ENCODE measurements at places on chromosomes 2 and 18.
A peak's percentile ranks its signal among the peaks of the same experiment; 100 is the strongest.

DNA sequence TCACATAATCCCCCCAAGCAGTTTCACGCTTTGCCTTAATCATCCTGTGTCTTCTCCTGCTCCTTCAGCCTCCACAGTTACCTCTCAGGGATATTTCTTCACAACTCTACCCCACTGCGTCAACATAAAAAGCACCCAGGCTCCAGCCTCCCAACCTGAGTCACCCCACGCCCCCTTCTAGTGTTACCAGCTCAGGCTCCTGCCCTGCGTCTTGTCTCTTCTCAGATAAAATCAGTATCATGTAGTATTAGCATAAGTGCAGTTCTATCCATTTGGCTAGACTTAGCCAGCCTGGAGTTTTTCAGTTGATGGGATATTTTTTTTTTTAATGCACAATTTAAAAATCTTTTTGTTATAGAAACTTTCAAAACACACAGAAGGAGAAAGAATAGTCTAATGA, 9.6 kb upstream of the PELI1 start:
- DNase-seq: no peak

GRCh38 chr2:30030361-30030760, 109.0 kb upstream of the ALK start:
- no peak for DNase-seq

DNA sequence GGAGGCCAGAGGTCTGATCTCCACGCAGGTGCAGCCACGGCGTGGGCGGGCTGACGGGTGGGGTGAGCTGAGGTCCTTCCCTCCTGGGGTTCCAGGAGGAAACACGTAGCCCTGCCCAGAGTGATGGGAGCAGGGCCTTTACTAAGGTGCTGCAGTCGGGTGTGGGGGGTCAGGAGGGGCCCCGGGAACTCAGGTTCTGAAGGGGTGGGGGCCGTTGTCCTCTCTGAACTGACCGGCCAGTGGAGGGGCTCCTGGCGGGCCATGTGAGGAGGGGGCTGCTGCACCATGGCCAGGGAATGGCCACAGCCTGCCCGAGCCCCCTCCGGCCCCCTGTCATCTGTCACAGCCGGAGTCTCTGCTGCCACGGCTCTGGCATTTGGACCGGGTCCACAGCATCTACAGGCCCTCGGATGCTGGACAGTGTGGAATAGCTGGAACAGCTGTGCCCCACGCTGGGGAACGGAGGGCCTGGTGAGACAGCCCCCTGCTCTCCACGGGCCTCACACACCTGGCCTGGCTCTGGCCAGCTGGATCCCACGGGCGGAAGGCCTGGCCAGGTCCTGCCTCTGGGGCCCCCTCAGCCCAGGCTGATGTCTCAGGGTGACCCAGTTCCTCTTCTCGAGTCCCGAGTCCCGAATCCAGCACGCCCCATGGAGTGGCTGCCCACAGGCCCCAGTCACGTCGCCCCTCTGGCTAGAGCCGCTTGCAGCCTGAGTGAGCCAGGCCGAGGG, 145.6 kb upstream of the GPC1 start:
- no peak for DNase-seq

- no peak for DNase-seq
Measured at GRCh38 chr2:3492951-3493614, 26.2 kb downstream of the ADI1 start.

DNA sequence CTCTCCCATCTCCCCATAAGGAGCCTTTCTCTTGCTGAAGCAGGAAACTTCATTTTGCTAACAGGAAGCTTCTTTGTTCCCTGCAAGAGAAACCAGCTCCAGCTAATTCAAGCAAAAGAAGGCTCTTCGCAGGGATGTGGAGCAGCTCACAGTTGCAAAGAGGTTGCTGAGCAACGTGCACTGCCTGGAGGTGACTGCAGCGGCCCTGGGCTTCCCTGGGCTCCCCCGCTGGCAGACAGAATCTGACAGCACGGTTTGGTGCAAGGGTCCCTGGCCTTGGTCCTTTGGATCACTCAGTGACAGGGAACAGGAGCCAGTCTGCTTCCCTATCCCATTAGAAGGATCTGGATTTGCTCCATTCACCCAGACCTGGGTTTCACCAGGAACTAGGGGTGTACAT, 25.8 kb downstream of the GPR55 start:
- DNase-seq: peak; percentile 44

DNA sequence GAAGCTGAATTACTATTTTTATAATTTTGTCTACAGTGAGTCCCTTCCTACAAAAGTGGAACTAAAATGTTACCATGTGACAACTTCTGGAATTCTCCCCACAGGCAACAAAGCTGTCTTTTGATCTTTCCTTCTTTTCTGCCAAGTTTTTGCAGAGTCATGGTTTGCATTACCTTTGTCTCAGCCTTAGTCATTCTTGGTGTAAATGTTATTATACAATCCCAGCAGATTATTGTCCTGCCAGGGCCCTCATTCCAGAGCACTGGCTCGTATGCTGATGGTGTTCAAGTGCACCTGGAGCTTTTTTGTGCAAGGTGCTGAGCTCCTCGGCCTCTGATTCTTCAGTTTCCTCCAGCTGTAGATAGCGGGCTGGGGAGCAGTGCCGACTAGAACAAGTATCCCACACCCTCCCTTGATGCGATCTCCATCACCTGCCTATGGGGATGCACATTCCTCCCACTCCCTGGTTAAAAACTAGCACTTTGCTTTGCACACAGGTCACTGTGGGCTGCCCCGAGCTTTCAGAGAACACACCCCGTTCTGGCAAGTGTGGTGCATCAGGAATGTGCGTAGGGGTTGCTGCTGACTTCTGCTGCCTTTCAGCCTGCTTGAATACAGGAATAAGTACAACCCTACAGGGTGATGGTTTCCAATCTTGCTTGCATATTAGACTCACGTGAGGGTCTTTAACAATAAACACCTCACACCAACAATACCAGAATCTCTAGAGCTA, 263.6 kb downstream of the RNF144A start:
- peak; percentile 75 for DNase-seq

GRCh38 chr2:156580501-156580900, 144.3 kb downstream of the GPD2 start:
- no peak for DNase-seq

- no peak for DNase-seq
Measured at GRCh38 chr2:239882331-239882732, 142.8 kb downstream of the NDUFA10 start.

- no peak for DNase-seq
Measured at GRCh38 chr18:3653263-3653850, 203.4 kb downstream of the TGIF1 start.

- no peak for DNase-seq
Measured at GRCh38 chr18:7757175-7757574, 190.1 kb downstream of the PTPRM start.

GRCh38 chr2:239904496-239904895, 120.6 kb downstream of the NDUFA10 start:
- DNase-seq: no peak

DNA sequence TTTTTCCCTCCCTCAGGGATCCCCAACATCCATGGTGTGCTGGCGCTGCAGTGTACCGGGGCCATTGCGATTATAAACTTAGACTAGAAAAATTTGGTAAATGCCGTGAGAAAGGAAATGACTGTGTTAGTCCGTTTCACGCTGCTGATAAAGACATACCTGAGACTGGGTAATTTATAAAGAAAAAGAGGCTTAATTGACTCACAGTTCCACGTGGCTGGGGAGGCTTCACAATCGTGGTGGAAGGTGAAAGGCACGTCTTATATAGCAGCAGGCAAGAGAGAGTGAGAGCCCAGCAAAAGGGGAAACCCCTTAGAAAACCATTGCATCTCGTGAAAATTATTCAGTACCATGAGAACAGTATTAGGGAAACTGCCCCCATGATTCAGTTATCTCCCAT, 44.3 kb downstream of the NTSR2 start:
- no peak for DNase-seq

DNA sequence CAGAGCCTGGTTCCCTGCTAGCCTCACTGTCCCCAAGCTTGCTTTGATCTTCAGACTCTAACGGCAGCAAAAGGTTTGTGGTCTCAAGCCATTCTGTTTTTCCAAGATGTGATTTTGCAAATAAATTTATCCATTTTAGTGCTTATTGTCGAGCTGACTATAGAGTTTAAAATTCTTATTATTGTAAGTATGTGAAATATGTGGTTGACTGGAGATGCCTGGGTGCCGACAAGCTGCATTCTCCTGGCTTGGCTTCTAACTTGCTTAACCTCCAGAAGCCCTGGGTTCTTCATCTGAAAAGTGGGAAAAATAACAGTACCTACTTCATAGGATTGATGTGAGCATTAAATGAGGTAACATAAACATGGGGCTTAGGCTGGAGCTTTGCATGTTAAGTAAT, 9.9 kb upstream of the EDAR start:
- DNase-seq: no peak

- no peak for DNase-seq
Measured at GRCh38 chr2:33077844-33078243, 131.1 kb downstream of the LTBP1 start.

DNA sequence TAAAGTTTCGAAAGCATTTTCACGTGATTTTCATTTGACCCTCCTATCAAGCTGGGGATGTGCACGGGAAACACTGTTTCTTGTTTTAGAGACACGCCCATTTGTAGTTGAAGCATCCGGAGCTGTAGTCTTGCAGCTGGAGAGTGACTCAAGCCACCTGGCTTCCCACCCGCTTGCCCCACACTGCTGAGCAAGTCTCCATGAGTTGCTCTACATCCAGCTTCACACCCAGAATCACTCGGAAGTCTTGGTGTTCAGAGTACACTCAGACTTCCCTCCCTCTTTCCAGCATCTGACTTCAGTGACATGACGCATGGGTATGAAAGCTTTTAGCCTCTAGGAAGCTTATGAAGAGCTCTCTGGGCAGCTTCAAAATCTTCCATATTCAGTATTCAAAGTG, 262.4 kb downstream of the NBAS start:
- no peak for DNase-seq

DNA sequence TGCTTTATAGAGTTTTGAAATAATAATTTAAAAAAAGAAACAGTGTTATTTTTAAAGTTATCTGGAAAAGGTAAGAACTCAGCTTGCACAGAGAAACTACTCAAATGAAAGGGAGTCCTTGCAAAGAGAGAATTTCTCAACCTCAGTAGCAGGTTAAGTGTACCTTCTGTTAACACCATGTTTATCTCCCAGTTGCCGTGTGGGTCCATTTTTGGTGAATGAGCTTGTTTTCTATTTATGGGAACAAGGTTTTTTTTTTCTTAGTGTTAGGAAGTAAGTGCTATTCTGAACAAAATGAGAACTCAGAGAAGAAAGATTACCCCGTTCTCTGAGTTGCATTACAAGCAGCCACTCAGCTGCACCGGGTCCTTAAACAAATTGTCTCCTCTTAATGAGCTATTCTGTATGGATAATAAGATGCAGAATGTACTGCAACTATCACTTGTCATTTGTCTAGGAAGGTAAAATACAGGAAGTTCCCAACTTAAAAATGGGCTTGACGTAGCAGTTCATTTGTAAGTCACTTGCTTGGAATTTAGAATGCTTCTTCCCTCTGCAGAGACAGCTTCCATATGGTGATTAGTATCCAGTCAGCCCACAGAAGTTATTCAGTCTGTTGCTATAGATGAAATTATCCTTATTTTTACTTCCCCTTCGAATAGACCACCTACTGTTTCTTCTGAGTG, 74.9 kb downstream of the LTBP1 start:
- no peak for DNase-seq

- DNase-seq: no peak
Measured at GRCh38 chr2:54652540-54652939, 70.9 kb upstream of the EML6 start.

DNA sequence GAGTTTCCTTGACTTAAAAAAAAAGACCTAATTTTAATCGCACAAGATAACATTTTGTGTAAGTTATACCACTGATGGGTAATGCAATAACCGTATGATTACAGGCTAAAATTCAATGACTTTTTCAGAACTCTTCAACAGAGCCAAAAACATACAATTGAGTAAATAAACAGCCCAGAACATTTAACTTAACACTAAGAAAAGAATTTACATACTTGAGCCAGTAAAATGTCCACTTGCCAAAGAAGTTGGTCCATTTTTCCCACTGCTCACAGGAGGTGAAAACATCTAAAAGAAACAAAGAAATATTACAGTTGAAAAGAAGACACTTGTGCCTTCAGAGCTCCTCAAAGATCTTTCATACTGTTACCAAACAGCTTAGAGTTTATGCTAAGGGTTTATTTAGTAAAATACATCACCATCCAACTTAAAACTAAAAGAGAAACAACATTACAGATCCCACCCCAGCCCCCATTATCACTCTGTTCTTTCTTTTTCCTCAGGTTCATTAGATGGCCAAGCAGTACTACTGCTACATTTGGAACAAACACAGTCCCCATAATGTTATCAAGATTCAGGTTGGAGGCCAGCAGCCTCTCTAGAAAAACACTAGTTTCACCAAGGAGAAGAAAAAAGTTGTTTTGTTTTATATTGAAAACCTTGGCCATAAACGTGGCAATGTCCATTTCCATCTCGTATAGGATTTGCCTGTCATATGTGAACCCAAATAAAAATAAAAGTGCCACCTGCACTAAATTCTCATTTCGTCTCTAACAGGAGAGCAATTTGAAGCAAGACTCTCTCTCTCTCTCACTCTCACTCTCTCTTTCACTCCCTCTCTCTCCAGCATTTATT, 2.7 kb downstream of the TCF4 start:
- DNase-seq: no peak

GRCh38 chr18:57542126-57542525, 44.4 kb downstream of the FECH start:
- DNase-seq: no peak

- no peak for DNase-seq
Measured at GRCh38 chr18:55706898-55707297, 118.9 kb upstream of the TCF4 start.

DNA sequence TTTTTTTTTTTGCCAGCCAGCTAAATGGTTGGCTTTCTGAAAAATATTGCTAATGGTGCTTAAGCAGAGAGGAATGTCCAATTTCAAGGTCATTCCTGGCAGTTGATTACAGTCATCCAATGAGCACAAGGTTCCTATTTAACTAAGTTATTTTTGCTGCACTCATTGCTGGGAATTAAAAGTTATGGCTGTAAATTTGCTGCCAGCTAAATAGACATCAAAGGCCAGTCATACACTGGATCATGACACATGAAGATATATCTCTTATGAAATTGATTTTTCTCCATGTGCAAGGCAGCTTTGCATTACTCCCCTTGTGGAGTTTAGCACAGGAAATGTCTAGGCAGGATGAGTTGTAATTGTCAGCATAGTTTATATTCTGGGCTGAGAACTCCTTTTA, 1898.4 kb upstream of the CELF4 start:
- DNase-seq: no peak

GRCh38 chr2:174332217-174332963, 2.4 kb upstream of the SP9 start:
- DNase-seq: no peak

DNA sequence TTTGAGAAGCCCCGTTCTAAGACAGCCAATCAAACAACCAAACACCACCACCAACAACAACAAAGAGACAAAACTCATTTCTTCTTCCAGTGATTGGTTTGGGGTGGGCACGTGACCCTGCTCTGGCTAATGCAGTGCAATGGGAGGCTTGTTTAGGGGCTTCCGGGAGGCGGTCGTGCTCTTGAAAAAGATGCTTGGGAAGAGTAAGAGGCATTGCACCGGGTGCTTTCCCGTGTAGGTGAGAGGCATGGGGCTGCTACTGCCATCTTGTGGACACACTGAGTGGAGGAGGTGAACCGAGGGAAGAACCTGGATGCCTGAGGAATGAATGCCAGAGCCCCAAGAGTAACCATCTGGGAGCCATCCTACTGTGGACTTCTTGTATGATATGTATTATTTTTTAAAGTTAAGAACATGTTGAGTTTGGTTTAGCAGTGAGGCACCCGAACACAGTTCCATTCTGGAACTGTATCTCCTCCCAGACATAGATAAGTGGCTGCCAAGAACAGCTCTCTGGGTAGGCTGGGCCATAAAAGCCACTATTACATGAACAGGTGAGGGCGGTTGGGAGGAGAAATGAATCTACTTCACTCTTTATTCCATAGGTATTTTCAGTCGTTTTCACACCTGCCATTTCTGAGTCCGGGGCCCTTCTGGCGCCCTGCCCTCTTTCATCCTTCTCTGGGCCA, 19.1 kb upstream of the ARHGAP25 start:
- DNase-seq: no peak
